ENCODE measurements at places on chromosomes 4 and X.
A peak's percentile ranks its signal among the peaks of the same experiment; 100 is the strongest.

GRCh38 chr4:184317234-184317918, 99.7 kb upstream of the ENPP6 start:
- DNase-seq = no peak

DNA sequence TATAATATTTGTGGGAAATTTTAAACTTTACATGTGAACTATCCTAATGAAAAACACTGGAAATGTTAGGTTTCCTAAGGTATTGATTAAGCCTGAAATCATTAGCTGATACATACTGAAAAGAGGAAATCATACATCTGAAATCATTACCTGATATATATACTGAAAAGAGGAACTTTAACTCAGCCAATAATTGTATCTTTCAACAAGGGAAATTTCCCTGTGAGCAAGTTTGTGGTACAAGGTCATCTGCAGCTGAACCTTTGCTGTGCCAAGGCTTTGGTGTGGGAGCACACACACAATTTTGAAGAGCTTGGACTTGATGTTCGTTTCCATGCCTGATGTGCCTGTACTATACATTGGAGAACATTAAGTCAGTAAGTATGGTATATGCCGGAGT, 131.9 kb upstream of the USP9X start:
- DNase-seq = peak; percentile 15

DNA sequence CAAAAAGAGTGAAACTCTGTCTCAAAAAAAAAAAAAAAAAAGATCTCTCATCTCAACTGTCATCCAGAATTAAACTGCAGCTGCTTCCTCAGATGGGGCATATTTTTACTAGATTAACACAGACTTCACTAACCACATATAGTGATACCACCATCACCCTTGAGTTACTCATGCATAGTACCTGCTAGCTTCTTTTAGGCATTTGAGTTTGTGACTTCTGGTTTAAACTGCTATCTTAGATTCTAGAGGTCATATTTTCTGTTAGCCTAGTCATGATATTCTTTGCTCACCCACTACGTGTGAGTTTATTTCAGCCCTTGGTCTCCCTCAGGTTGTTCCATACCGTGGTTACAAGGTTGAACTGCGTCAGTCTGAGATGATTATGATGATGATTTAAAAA, 154.9 kb upstream of the BMP3 start:
- DNase-seq = no peak

DNA sequence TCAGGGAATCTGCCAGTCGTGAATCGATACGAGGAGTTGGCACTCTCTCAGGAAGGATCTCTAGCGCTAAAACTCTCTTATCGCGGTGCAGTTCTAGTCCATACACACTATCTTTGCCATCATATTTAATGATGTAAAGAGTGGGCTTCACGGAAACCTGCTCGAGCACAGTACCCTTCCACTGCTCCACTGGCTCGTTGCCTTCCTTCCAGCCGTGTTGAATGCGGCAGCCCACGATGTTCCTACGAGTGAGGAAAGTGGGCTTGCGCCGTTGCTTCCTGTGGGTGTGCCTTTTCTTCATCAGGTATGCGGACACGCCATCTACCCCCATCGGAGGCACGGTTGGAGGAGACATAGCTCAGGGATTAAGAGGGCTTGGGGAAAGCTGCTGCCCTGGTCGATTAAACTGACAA, 661 bp downstream of the SPIN4 start:
- peak; percentile 0 for DNase-seq

DNA sequence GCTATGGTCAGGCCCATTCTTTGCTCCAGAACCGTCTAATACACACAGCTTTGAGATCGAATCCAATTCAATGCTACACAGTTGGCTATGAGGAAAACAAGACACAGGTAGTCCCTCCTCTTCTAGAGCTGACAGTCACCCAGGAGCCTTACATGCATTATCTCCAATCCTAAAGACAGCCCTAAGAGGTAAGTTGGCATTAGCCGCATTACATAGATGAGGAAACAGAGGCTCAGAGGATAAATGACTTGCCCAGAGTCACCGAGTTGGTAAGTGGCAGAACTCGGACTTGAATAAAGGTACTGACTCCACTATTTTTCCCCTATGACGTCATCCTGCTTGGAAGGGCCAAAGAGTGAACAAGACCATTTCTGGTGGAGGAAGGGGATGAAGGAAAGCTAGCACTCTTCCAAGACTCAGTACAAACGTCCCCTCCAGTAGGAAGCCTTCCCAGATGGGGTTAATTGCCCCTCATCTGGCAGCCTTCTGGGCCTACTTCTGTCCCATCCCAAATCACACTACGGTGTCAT, 8.5 kb downstream of the IQSEC2 start:
- DNase-seq = no peak

- no peak for DNase-seq
Measured at GRCh38 chr4:128155231-128155855, 94.2 kb downstream of the LARP1B start.

- DNase-seq = no peak
Measured at GRCh38 chr4:14800977-14801376, 201.3 kb upstream of the CPEB2 start.

GRCh38 chrX:152537373-152537772, 86.3 kb upstream of the GABRA3 start:
- no peak for DNase-seq

- peak; percentile 62 for DNase-seq
Measured at GRCh38 chrX:39773923-39774773, 323.6 kb downstream of the BCOR start.

- DNase-seq = no peak
Measured at GRCh38 chrX:17323397-17323796, 51.6 kb upstream of the NHS start.

- no peak for DNase-seq
Measured at GRCh38 chr4:69126024-69126423, 29.8 kb downstream of the UGT2B7 start.

DNA sequence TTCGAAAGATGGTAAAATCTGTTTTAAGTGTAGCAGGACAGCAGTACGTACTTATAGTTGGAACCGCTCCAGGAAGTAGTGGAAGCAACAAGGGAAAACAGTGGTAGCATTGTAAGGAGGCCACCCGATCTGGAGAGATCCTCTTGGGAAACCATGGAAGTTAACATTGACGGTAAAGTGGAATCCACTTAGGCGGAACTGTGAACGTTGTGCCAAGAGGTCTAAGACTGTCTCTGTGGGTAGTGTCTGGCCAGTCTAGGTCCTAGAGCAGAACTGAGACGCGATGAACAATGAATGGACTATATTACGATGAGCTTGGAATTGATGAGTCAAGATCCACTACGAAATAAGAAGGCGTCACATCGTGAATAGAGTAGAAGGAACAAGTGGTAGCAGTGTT, 124.0 kb downstream of the TENM3 start:
- DNase-seq = no peak

GRCh38 chr4:78298618-78299017, 241.5 kb downstream of the FRAS1 start:
- DNase-seq = no peak

- no peak for DNase-seq
Measured at GRCh38 chrX:42398967-42399631, 378.9 kb downstream of the PPP1R2C start.

DNA sequence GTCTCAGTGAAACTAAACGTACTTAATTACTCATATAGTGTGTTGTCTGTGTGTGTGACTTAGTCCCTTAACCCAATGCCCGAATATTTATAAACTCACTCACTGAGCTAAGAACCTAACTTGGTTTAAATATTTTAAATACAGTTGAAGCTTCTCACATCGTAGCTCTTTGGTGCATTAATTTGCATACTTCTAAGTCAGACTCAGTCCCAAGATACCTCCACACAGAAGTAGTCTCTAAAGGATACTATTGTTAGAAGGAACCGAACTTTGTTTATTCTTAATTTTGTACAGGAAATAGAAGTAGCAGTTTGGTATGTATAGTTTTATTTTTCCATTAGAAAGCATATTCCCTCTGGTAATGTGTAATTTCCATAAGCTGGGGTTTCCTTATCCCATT, 54.0 kb upstream of the NKAP start:
- DNase-seq = no peak

Measured in MV-4-11 (cell line).